ENCODE measurements at places on chromosomes 11 and 22. TPM values are rescaled to one million over a fixed set of nuclear protein-coding genes. Genes with fewer than 3 reads are reported as not detected.

GRCh38 chr22:37202001-37202555 lies 10.2 kb downstream of the SSTR3 start:
- DNase-seq = peak; percentile 47

DNA sequence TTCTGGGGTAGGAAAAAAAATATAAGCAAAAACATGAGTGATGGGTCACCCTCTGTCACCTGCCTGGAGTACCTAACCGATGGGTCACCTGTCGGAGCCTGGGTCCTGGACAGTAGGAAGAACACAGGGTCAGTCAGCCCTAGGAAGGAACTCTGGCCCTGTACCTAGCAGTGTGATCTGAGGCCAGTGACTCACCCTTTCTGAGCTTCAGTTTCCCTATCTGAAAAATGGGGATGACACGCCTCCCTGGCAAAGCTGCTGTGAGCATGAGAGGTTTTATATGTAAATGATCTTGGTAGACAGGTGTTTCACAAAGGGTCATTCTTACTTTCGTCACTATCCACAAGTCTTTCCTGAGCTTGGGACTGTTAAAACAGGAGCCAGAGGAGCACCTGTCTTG lies 182.0 kb downstream of the ST3GAL4 start:
- DNase-seq = no peak

DNA sequence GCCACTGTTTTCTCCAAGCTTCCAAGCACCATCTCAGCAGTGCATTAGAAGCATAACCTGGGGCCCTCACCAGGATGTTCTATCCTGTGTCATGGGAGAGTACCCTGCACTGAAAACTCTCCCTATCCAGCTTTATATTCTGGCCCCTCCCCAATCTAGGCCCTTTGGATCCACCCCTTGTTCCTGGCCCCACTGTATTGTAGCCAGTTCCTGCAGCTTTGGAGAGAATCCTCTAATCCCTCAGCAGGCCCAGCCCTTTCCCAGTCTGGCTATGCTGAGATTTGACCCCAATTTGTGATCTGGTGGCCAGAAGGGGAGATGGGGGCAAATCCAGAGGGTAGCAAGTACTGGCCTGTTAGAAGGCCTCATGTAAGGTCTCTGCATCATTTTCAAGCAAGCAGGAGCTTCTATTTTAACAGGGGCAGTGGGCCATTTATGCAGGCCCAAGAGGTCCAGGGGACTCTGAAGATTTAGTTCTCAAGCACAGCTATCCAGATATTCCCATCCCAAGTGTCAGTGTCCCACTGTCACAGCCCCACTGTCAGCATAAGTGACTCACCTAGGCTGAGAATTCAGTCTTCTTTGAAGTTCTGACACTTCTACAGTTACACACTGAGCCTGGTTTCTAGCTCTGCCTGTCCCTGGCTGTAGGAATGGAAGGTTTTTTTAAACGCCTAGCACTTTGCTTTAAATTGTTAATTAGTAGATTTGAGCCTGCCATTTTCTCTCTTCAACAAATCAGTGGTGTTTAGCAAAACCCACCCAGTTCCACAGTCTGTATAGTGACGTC lies 589.5 kb upstream of the CADM1 start:
- DNase-seq = no peak

The CD44 gene
- polyA plus RNA-seq = 113 TPM

DNA sequence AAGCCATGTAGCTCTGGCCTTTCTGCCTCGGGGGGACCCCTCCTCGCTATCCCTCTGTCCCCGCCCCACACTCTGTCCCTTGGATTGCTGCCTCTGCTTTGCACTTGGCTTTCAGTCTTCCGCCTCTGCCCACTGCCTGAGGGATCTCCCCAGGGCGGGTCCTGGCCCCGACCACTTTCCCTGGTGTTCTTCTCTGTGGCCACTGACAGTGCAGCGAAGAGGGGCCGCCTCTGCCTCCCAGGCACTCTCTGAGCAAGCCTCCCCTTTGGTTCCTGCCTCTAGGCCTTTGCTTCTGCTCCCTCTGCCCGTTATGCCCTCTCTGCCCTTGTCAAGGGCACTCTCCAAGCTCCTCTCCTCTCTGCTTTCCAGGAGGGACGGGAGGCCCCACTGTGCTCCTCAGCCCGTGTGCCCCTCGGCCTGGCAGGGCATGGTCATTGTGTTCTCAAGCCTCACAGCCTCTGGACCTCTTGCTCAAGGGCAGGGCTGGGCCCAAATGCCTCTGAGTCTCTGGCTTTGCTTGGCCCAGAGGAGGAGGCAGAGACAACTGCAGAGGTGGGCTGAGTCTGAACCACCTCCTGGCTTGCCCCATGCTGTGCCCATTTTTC lies 5.5 kb upstream of the MPPED1 start:
- no peak for DNase-seq

- DNase-seq = no peak
Observed at GRCh38 chr11:116661056-116661455, 111.7 kb downstream of the BUD13 start.

GRCh38 chr22:44347080-44347479 lies 34.3 kb upstream of the SHISAL1 start:
- no peak for DNase-seq

- DNase-seq = no peak
Observed at GRCh38 chr11:11742486-11742885, 99.3 kb upstream of the USP47 start.

DNA sequence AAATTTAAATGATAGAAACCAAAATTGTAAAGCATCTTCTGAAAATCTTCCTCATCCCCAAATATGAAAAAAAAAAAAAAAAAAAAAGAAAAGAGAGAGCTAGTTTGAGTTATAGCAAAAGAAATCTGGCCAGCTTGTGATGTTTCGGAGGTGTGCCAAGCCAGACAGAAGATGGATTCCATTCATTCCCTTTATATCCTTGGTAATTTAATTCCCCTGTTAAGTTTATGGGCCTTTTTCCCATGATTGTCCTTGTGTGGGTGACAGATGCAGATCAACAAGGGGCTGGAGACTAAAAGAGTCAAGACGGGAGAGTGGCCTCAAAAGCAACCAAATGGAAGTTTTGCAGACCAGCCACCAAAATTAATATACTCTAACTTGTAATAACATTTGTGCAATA lies 47.6 kb upstream of the PARVA start:
- DNase-seq = no peak

GRCh38 chr11:94760296-94760695 lies 7.9 kb upstream of the AMOTL1 start:
- DNase-seq = no peak

The LIF gene
- polyA plus RNA-seq = 2.3 TPM

The GGTLC2 gene
- not detected for polyA plus RNA-seq

Measured in aorta (tissue), 5 donors.